ENCODE measurements at places on chromosomes 11 and 22.

DNA sequence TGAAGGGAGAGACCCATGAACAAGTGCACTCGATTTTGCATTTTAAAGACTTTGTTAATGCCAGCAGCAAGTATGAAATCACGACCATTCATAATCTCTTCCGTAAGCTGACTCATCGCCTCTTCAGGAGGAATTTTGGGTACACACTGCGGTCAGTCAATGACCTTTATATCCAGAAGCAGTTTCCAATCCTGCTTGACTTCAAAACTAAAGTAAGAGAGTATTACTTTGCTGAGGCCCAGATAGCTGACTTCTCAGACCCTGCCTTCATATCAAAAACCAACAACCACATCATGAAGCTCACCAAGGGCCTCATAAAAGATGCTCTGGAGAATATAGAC lies 5.9 kb downstream of the SERPIND1 start:
- no peaks in the 10 kb centered on the region for H3K4me1 ChIP-seq
- no peak overlapping the region for H3K27ac ChIP-seq
- H3K36me3 ChIP-seq = no peaks in the 10 kb centered on the region
- H3K27me3 ChIP-seq = no peaks in the 10 kb centered on the region
- H3K4me3 ChIP-seq = no peak overlapping the region
- no peak for DNase-seq

GRCh38 chr22:31602259-31602952 lies 59.6 kb downstream of the PISD start:
- DNase-seq = no peak
- no peak overlapping the region for H3K4me3 ChIP-seq
- peaks cover 4% of the 10 kb centered on the region for H3K36me3 ChIP-seq
- peaks cover 2% of the 10 kb centered on the region for H3K4me1 ChIP-seq
- H3K27ac ChIP-seq = no peak overlapping the region

DNA sequence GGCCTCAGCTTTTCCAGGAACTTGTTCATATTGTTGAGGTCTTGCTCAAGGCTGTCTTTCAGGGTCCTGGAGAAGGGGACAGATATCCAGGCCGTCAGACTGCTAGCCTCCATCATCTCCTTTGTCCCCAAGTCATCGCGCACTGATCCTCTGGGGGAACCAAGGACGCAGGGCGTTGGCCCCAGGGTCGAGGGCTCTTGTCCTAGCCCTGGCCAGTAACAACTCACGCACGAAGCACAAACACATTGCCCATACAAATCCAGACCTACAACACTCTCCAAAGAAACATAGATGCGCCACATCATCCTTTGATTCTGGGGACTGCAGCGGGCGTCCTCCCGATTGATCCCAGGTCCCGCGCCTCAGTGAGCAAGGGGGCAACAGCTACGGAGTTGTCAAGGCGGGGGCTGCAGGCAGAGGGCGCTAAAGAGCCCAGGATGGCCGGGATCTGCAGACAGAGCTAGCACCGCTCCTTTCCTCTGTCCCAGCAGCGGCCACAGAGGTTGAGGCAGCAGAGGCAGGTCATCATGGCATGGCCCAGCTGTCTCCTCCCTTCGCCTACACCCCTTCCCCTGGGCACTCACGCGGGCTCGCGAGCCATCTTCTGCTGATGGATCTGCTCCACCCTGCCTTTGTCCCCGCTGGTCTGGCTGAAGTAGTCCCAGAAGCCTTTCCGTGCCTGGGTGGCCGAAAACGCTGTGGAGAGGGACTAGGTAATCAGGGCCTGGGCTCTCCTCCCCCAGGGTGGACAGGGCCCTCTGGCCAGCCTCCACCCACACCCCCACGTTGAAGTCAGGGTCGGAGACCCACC lies 472 bp downstream of the APOA5 start:
- peaks cover 9% of the 10 kb centered on the region for H3K36me3 ChIP-seq
- DNase-seq = peak; percentile 76
- no peak overlapping the region for H3K27ac ChIP-seq
- peaks cover 3% of the 10 kb centered on the region for H3K27me3 ChIP-seq
- H3K4me1 ChIP-seq = peaks cover 17% of the 10 kb centered on the region

- H3K27me3 ChIP-seq = no peaks in the 10 kb centered on the region
- no peak overlapping the region for H3K4me3 ChIP-seq
- DNase-seq = no peak
- peaks cover 2% of the 10 kb centered on the region for H3K36me3 ChIP-seq
- no peak overlapping the region for H3K27ac ChIP-seq
Observed at GRCh38 chr22:50303848-50304527, 3.5 kb downstream of the PLXNB2 start.

DNA sequence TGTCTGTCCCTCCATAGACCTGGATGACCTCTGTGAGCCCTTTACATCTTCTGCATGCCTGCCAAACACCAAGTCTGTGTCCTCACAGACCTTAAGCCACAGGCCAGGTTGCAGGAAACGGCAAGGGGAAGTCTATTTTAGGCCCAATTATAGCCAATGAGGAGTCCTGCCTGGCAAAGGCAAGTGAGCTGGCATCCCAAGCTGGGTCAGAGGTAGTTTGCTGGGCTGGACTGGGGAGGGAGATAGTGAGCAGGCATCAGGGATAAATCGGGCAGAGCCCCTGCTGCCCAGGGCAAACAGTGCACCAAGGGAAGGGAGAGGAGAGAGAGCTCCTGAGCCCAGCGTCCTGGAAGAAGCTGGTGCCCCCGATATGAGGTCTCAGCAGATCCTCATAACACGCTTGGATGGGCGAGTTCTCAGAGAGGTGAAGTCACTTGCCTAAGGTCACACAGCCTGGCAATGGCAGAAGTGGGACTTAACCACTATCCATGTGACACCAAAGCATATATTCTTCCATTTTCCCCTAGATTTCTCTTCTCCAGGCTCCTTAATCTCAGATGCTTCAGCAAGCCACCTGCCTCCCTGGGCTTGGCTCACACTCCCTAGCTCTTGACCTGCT lies 3.7 kb upstream of the RELT start:
- no peak overlapping the region for H3K4me3 ChIP-seq
- peaks cover 3% of the 10 kb centered on the region for H3K36me3 ChIP-seq
- no peaks in the 10 kb centered on the region for H3K27me3 ChIP-seq
- DNase-seq = no peak

All from neuronal stem cell (in vitro differentiated cells).